ENCODE measurements at places on chromosomes 4 and X.

- peak; percentile 66 for DNase-seq
Measured at GRCh38 chr4:69984030-69984443, 11.7 kb upstream of the STATH start.

- DNase-seq, result peak; percentile 10
Measured at GRCh38 chrX:152637649-152638442, at the start of gene GABRQ. Gene GABRQ (plus strand): TSS chrX:152637895. CDS start chrX:152638203, 308 bp downstream.

DNA sequence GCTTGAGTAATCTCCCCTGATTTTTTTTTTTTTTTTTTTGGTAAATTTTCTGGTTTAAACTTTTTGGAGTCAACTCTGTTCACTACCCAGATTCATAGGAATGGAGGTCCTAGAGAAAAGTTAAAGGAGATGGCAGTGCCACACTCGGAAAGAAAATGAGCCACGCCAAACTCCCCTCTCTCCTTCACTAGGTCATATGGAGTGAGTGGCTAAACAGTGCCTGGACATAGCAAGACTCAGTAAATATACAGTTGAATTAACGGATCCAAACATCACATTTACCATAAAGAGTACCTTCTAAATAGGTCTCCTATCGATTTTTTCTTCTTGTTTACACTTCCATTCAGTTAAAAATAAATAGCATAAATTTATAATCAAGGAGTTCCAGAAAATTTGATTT lies 13.6 kb upstream of the AMTN start:
- no peak for DNase-seq

DNA sequence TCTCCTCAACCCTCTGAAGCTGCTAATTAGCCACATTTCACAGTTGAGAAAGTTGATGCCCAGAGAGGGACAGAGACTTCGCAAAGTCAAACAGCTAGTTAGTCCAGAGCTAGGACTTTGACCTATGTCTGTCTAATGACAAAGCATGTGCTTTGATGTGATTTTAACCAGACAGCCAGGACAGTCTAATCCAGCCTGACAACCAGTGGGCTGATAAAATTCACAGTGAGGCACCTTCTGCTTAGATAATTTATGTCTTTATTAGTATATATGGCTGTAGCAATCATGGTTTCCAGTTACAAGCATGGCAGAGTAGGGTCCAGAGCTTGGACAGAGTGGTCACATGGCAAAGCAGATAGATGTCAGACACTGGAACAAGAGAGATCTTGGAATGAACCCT lies 133.6 kb upstream of the C1QTNF7 start:
- DNase-seq, result no peak

- no peak for DNase-seq
Measured at GRCh38 chrX:40012039-40012867, 85.5 kb downstream of the BCOR start.

GRCh38 chr4:54687887-54688841 lies 30.4 kb downstream of the KIT start:
- no peak for DNase-seq

DNA sequence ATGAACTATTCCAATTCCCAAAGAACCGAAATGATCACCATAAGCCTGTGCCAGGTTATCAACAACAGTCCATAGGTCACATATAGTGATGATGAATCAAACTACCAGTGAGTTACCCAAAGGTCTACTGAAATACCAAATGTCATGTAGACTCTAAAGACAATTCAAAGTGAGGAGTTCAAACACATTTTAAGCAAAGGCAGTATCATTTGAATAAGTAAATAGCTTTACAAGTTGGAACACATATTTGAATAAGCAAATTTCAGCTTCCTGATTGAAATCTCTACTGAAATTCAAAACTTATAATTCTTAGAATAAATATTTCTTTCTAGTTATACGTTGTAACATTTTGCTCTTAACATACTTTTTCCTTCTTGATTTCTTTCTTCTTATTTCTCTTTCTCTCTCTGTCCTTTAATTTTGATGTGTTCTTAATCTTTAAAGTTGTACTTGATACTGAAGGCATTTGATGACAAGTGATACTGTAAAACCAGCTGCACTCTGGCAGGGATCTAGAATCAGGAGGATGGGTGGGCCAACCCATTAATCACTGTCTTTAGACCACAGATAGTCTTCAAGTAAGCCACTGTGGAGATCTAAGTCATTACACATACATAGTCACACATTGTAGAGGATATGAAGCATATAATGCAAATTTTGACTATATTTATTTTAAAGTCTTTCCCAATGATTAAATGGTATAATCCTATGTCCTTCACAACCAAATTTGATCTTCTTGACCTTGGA lies 34.5 kb downstream of the GABRA4 start:
- DNase-seq, result no peak

GRCh38 chr4:40306976-40307375 lies 28.2 kb upstream of the CHRNA9 start:
- DNase-seq, result no peak

DNA sequence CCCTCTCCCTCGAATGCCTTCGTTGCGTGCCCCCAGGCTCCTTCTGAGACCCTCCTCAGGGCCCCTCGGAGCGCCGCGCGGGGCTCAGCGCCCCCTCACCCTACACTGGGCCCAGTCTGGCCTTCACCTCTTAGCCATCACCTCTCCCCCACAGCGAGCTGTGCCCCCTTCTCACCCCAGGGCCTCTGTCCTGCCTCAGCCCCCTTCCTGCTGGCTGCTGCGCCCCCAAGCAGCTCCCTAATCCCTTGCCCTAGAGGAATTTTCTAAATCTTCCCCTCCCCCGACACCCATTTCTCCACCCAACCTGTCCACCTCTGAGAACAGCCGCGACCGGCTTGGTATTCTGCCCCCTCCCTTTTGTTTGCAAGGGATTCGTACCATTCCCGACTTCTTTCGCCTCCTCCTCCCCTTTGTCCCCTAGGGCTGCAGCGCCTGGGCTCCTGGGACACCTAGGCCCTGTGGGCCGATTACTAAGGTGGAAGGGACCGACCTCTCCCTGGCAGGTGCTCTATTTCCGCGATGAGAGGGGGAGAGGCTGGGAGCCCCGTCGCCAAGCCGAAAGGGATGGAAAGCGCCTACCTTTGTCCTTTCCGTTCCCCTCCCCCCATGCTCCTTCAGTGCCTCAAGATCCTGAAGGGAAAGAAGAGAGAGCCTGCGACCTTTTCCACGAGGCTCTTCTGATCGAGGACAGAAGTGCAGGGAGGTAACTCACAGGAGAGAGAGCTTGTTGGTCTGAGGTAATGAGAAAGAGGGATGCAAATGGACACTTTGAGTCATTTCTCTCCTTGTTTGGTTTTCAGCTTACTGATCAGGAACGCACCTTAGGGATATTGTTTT lies 10.9 kb downstream of the DLG3 start:
- DNase-seq, result no peak

DNA sequence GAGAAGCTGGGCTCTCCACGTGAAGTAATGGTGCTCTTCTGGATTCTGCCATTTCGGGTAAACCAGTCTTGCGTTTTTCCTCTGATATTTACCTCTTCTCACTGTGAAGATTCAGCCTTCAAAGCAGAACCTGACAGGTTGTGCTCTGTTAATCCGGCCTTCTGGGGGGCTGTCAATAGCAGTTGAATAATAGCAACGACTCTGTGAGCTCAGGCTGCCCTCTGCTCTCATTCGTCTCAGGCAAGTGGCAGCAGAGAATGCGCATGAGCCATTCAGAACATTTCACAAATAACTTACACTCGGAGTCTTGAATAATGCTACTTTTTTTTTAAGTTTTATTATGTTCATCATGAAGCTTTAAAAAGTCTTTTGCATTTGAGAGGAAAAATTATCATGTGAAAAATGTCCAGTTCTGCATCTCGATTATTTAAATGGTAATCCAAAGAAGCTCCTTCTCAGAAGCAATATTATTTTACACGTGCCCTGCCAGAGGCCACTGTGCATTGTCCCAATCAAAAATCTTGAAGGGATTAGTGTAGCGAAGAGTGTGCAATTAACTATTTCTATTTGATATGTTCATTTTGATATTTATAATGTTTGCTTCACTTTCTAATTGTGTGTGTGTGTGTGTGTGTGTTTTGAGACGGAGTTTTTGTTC lies 354.2 kb upstream of the FAT1 start:
- DNase-seq, result no peak

- DNase-seq, result no peak
Measured at GRCh38 chrX:40462795-40463194, 118.0 kb upstream of the ATP6AP2 start.

- DNase-seq, result no peak
Measured at GRCh38 chr4:127217586-127218229, 415.0 kb upstream of the INTU start.

- peak; percentile 68 for DNase-seq
Measured at GRCh38 chr4:118086344-118086743, 52.1 kb downstream of the NDST3 start.

- DNase-seq, result no peak
Measured at GRCh38 chr4:176308441-176308840, 11.3 kb upstream of the SPCS3 start.

- DNase-seq, result no peak
Measured at GRCh38 chrX:10529344-10529743, 91.0 kb downstream of the MID1 start.

DNA sequence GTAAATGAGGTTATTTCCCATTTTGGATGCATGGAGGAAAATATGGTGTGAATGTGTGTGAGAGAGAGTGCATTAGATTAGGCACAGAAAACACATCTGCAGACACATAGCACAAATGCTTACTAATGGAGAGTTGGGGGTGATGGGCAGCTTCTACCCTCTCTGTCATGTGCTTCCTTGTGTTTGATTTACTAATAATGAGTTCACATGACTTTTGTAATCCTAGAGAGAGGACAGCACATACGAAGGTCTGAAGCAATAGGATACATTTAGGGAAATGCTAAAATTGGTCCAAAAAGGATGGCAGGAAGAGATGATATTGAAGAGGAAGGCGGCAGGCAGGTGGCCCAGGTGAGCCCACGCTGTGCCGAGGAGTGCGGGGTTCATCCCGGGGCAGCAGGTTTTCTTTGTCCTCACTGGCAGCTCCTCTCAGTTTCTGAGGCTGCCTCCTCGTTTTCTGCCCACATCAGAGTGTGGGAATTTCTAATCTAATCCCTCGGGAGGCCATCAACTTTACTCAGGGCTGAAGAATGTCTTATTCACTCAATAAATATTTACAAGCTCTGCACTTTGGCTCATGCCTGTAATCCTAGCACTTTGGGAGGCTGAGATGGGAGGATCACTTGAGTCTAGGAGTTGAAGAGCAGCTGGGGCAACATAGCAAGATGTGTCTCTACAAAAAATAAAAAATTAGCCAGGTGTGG lies 15.9 kb upstream of the MAP9 start:
- peak; percentile 52 for DNase-seq

- DNase-seq, result no peak
Measured at GRCh38 chr4:22678940-22679854, 13.5 kb upstream of the GBA3 start.

- no peak for DNase-seq
Measured at GRCh38 chrX:14616301-14616700, 87.0 kb downstream of the GLRA2 start.

GRCh38 chr4:55866973-55867574 lies 13.6 kb downstream of the EXOC1 start:
- DNase-seq, result peak; percentile 36

- DNase-seq, result peak; percentile 75
Measured at GRCh38 chr4:76624241-76624681, 189.2 kb downstream of the SHROOM3 start.

DNA sequence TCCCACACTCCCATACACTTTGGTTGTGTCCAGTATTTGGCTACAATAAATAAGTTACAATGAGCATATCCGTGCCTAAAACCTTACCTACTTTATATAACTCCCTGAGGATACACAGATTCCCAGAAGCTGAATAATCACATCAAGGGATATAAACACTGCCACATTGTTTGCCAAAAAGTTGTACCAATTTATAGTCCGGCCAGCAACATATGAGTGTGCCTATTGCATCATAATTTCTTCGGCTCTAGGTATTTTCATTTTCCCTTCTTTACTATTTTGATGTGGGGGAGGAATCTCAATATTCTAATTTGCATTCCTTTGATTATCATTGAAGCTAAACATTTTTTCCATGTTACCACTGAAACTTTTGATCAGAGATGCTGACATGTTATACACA lies 146.4 kb downstream of the PCDH19 start:
- DNase-seq, result no peak

DNA sequence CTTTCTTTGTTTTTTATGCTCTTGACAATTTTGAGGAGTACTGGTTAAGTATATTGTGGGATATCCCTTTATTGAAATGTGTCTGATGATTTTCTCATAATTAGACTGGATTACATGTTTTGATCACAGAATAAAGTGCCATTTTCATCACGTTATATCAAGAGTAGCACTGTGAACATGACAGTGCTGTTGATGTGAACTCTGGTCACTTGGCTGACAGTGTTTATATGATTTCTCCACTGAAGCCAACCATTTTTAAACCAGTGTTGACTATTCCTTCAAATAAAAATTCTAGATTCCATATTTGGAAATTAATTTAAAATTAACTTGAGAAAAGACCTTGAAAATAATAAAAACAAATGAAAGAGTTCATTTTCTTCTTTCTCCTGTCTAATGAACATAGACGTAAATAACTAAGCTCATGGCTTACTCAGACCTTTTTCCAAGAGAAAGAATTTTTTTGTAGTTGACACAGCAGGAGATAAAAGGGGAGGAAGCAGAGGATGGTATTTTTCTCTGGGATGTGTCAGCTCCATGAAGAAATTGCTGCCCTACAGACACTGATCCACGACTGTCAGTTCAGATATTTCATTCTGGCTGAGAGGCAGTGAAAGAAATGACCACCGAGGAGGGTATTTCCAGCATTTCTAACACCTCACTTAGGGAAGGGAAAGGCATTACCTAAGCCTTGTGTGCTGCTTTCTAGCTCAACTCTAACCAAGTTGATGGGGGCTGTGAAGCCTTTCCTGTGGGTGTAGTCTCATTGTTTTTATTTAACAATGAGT lies 150.9 kb upstream of the ANK2 start:
- no peak for DNase-seq

Measured in retinal pigment epithelial cell (primary cell).